ENCODE measurements at places on chromosomes 7 and 10.

GRCh38 chr10:50824782-50825181, 60.6 kb downstream of the A1CF start:
- no peak for DNase-seq

DNA sequence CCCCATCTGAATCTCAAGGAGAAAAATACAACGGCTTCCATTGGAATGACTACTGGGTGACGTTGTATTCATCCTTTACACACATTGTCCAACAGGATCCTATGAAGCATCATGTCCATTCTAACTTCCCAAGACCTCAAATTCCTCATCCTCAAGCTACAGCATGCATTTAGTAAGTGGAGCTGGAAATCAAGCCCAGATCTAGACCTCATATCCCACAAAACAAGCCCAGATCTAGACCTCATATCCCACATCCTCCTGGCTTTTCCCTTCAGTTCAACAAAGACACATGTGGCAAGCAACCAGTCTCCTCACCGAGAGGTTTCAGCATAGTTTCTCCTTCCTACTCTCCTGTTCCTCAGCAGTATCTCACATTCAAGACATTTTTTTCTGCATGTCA, 12.2 kb downstream of the IGF2BP3 start:
- no peak for DNase-seq

DNA sequence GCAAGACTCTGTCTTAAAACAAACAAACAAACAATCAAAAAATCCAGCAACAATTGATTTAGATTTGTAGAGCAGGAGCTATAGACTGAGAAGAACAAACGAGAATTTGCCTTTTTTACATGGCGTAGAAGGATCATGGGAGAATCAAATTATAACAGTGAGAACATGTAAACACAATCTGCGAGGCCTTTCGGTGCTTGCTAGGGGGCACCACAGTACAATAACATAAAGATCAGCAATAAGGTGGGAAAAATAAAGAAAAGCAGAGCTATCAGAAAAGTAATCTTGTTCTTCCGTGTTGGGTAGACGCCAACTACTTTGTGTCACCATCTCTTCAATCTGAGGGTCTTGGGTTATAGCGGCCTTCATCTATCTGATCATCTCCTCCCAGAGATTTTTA, 82.2 kb downstream of the NOD1 start:
- DNase-seq: no peak

- peak; percentile 10 for DNase-seq
Measured at GRCh38 chr10:23095966-23096801, 805 bp downstream of the MSRB2 start.

Measured in AG04449 (cell line).